ENCODE measurements at places on chromosomes 2 and 18.

DNA sequence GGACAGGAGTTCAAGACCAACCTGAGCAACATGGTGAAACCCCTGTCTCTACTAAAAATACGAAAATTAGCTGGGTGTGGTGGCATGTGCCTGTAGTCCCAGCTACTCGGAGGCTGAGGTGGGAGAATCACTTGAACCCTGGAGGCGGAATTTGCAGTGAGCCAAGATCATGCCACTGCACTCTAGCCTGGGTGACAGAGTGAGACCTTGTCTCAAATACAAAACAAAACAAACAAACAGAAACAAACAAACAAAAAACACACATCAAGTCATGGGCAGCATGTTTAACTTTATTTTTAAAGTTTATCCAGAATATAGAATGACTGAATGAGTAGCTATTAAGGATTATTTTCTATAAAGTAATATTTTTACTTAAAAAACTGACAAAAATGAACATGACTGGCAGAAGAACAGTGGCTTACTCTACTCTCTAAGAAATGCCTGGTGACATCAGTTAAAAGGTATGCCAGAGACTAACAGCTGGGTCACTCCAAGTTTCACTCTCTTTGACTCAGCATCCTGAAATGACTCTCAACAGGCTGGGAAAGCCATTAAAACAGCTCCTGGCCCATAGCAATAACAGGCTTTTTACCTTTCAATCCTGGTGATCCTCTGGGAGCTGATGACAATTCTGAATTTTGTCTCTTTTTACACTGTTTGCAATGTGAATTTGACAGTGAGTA lies 281.6 kb upstream of the STON1 start:
- DNase-seq = peak; percentile 63

DNA sequence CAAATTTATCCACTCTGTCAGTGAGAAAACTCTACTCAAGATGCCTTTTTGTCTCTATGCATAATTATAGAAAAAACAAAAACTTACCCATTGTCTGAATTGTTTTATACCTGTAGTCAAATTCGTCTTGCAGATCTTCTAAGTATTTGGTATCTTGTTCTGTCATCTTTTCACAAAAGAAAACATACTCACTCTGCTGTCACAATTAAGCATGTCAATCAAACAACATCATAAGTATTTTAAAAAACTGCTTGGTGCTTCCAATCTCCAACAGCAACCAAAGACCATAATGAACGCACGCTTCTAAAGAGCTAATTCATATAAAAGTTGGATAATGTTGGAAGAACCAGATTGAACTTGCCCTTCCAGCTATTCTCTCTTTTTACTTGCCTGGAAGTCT lies 55.6 kb upstream of the STAT1 start:
- no peak for DNase-seq

GRCh38 chr2:231297108-231297908 lies 98.2 kb upstream of the B3GNT7 start:
- peak; percentile 15 for DNase-seq

DNA sequence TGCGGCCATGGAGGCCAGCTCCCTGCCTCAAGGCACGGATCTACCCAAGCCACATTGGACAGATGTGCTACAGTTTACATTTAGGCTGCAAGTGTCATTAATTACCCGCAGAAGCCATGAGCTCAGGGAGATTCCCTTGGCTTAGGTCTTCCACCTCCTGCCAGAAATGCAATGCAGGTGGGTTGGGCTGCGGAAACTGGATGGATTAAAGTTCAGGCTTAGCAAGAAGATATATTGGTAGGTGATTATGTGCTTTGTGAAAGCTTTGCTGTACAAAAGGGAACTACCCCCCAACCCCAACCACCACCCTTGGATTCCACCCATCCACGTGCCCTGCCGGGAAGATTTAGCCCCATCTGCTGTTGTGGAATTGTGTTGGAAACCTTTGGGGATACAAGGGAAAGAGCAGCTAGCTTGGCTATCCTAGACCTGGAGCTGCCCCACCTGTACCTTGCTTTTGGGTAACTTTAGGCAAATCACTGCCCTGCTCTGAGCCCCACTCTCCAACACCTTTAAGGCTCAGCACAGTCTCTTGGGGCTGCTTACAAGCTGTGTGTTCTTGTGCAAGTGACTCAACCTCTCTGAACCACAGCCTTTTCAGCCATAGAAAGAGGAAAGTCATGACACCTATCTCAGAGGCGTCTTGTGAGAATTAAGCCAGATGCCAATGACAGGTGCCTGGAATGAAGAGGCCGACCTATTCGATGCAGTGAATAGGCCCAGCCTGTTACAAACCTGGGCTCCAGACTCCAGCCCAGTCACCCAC lies 141.6 kb upstream of the GLI2 start:
- DNase-seq = no peak

- DNase-seq = no peak
These were observed 11.4 kb downstream of the UBE2F start for GRCh38 chr2:237978058-237978712.

GRCh38 chr2:223560749-223561435 lies 41.3 kb downstream of the SCG2 start:
- DNase-seq = no peak

DNA sequence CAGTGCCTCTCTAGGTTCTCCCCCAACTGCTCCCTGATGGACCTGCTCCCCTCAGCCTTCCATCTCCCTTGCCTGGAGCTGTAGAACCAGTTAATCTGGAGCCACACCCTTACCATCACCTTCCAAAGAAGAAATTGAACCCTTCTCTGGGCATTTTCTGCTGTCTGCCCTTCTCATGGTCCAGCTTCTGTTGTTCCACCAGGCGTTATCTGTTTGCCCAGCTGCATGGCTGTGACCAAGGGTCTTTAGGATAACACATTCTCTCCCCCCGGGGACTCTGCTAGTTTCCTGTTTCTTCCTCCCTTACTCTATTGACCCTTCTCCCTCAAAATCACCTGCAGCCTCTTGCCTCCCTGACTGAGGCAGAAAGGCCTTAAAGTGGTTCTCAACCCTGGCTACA lies 3.2 kb upstream of the ANKRD53 start:
- DNase-seq = no peak

- DNase-seq = no peak
These were observed 52.4 kb upstream of the ARHGAP28 start for GRCh38 chr18:6677086-6677485.

Measured in activated CD4-positive, alpha-beta T cell treated with anti-CD3 and anti-CD28 coated beads, Interleukin-2, Interleukin-4, amounts not matched to agents 100 ng/mL and 50 ng/mL, durations not matched to agents 16 hours and 8 hours (primary cell).